Spinal cord (tissue), 10 donors: ENCODE measurements at places on chromosomes 3 and 15. TPM values are rescaled to one million over a fixed set of nuclear protein-coding genes. Genes with fewer than 3 reads are reported as not detected.

MFGE8 gene
- 59.4 TPM for total RNA-seq

CCR8 gene
- not detected for total RNA-seq

HESX1 gene
- total RNA-seq, result 0.50 TPM

INO80 gene
- total RNA-seq, result 27.8 TPM

ROBO2 gene
- 196 TPM for total RNA-seq

ACTC1 gene
- total RNA-seq, result 2.0 TPM

RSRC1 gene
- 61.0 TPM for total RNA-seq

- no peaks in the 10 kb centered on the region for H3K36me3 ChIP-seq
- H3K27ac ChIP-seq, result no peak overlapping the region
- H3K4me3 ChIP-seq, result no peak overlapping the region
- H3K27me3 ChIP-seq, result no peaks in the 10 kb centered on the region
Observed at GRCh38 chr3:5974630-5975322, 787.3 kb downstream of the EDEM1 start.

DNA sequence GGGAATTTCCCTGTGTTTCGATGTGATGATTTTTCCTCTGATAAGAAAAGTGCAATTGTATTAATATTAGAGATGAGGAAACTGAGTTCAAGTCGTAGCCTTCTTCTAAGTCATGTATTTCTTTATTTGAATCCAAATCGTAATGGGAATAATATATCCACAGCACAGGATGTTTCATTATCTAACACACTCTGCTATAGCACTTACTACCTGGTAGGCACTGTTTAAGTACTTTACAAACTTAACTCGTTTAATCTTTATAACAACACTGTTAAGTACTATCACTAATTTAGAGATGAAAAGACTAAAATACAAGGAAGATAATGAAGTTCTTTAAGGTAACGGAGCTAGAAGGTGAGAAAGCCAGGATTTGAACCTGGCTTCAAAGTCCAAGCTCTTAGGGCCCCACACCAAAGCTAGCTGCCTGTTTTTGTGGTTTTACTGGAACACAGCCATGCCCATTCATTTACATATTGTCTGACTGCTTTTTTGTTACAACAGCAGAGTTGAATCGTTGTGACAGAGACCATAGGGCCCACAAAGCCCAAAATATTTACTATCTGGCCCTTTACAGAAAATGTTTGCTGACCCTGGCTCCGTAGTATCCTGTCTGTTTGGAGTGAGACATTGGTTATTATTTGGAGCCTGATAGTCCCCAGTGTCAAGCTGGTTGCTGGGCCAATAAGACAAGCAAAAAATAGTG lies 9.6 kb upstream of the ATP13A3 start:
- no peak overlapping the region for H3K27ac ChIP-seq
- no peak overlapping the region for H3K4me3 ChIP-seq
- no peaks in the 10 kb centered on the region for H3K36me3 ChIP-seq
- peaks cover 4% of the 10 kb centered on the region for H3K4me1 ChIP-seq
- no peaks in the 10 kb centered on the region for H3K27me3 ChIP-seq
- no peak for DNase-seq

DNA sequence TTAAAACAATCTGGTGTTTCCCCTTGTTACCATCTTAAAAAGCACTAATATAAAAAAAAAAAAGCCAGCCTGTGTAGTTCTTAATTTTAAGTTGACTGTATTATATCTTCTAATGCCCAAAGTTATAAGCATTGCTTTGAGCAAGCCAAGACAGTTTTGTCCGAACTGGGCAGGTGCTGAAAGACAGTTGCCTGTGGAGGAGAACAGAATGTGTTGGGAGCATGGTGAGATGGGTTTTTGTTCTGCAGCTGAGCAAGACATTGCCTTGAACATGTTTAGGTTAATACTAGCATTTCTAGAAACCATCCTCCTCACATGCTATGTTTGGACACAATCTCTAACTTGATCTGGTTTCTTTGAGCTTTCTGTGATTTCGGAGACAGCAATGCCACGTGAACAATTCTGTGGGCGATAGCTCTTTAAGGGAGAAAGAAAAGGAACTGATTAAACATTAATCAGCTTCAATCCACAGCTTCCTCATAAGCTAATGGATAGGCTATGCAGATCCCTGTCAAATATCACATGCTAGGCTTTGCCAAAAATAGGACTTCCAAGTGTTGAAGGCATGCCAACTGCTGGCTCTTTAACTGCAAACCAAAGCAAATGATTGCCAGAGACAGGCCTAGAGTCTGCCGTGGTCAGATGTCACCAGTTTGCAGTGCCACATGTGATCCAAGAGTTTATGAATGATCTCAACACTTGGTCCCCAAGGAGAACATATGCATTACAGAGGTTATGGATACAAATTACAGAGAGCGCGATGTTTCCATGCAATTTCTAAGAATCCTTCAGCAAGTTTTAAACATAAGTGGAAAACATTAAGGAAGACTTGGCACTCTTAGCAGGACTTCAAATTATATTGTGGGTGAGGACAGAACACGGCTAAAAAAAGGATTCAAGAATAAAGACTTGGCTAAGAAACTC lies 428.1 kb downstream of the ROBO2 start:
- H3K36me3 ChIP-seq, result no peaks in the 10 kb centered on the region
- peaks cover 6% of the 10 kb centered on the region for H3K4me1 ChIP-seq
- no peaks in the 10 kb centered on the region for H3K27me3 ChIP-seq
- peak; percentile 94 for DNase-seq
- H3K4me3 ChIP-seq, result no peak overlapping the region

DNA sequence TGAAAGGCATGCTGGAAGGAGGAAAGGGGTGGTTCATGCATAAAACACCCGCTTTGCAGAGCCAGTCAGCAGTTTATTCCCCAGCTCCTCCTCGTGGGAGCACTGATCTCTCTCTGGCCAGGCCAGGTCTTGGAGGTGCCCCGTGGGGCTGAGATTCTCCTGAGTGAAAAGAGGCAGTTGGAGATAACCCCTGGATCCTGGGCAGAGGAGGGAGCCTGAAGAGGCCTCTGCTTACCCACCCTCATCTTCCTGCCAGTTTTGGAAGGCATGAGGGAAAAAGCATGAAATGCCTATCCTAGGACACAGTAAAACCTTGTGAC lies 108.3 kb downstream of the SEMA5B start:
- peaks cover 9% of the 10 kb centered on the region for H3K4me1 ChIP-seq
- no peak overlapping the region for H3K4me3 ChIP-seq
- no peak overlapping the region for H3K27ac ChIP-seq
- no peak for DNase-seq

DNA sequence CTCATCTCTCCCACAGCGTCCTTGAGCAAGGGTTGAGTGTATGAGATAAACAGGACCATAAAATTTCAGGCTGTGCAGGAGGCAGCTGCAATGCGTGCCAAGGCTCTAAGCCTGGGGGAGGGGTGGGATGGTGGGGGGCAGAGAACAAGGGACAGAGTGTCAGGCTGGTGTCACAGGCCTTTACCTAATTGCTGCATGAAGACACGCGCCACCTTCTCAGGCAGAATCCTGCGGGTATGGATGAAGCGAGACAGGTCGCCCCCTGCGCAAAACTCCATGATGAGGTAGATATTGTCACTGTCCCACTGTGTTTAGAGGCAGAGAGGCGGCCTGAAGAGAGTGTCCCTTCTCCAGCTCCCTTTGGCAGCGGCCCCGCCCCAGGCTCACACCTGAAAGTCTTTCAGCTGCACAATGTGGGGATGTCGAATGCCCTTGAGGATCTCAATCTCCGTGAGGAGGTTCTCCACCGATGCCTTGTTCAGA lies 1.0 kb downstream of the ULK3 start:
- H3K4me3 ChIP-seq, result peak overlapping the region; percentile 93
- H3K4me1 ChIP-seq, result peaks cover 45% of the 10 kb centered on the region
- no peak for DNase-seq

- no peaks in the 10 kb centered on the region for H3K36me3 ChIP-seq
- no peaks in the 10 kb centered on the region for H3K4me1 ChIP-seq
- H3K4me3 ChIP-seq, result no peak overlapping the region
- no peaks in the 10 kb centered on the region for H3K27me3 ChIP-seq
Observed at GRCh38 chr15:70775160-70775559, 11.8 kb upstream of the UACA start.

DNA sequence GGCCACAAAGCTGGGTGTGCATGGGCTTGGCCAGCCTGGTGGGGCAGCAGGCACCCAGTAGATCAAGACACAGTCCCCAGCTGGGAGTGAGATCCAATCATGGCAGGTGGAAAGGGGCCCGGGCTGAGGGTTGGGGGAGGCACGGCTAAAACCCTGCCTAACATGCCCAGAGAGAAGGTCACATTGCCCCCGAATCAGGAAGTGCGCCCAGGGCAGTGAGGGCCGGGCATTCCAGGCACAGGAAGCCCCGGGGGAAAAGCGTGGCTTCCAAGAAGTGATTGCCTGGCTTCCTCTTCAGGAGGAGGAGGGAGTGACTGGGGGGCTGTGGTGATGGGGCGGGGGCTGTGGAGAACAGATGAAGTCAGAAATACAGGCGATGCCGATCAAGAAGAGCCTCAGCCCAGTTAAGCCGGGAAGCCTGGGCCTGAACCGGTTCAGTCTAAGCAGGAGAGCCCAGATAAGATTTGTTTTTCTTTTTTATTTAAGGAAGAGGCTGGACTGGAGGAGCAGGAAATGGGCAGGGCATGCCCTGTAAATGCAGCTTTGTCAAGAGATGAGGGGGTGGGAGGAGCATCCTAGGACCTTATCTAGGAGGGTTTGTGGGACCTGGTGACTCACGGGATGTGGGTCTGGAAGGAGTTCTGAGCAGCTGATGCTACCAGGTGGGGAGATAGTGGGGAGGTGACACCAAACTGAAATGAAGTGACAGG lies 83.9 kb downstream of the CHSY1 start:
- peaks cover 7% of the 10 kb centered on the region for H3K36me3 ChIP-seq
- no peak for DNase-seq
- H3K27me3 ChIP-seq, result no peaks in the 10 kb centered on the region

DNA sequence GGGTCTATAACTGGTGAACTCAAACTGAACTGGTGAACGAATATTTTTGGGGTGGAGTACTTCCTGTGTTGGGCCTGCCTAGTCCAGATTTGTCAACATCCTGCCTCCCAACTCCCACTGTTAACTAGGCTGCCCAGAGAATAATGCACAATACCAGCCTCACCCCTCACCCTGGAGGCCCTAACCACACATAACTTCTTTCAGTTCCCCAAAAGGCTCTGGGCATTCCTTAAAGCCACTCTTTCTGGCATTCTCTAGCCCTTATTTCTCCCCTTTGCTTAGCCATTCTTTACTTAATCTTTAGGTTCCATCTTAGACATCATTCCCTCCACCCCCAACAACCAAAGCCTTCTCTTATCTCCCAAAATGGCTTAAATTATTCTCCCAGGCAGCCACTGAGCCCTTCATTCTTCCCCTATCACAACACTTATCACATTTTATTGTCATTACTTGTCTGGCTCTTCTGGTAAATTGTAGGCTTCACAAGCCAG lies 9.1 kb upstream of the SEC11A start:
- H3K36me3 ChIP-seq, result no peaks in the 10 kb centered on the region
- peak overlapping the region; percentile 33 for H3K27ac ChIP-seq
- no peak overlapping the region for H3K4me3 ChIP-seq
- no peak for DNase-seq
- H3K27me3 ChIP-seq, result no peaks in the 10 kb centered on the region

- H3K27me3 ChIP-seq, result no peaks in the 10 kb centered on the region
- no peak overlapping the region for H3K27ac ChIP-seq
- no peaks in the 10 kb centered on the region for H3K4me1 ChIP-seq
Observed at GRCh38 chr3:102532901-102533300, 98.1 kb downstream of the ZPLD1 start.

GRCh38 chr15:79315623-79316328 lies 4.9 kb downstream of the TMED3 start:
- no peak for DNase-seq
- peaks cover 23% of the 10 kb centered on the region for H3K4me1 ChIP-seq
- H3K27ac ChIP-seq, result no peak overlapping the region
- no peak overlapping the region for H3K4me3 ChIP-seq
- H3K27me3 ChIP-seq, result no peaks in the 10 kb centered on the region
- H3K36me3 ChIP-seq, result peaks cover 38% of the 10 kb centered on the region

GRCh38 chr3:20043396-20043795 lies 3.1 kb downstream of the KAT2B start:
- H3K4me3 ChIP-seq, result no peak overlapping the region
- H3K4me1 ChIP-seq, result peaks cover 21% of the 10 kb centered on the region
- H3K27ac ChIP-seq, result peak overlapping the region; percentile 54
- no peaks in the 10 kb centered on the region for H3K27me3 ChIP-seq
- H3K36me3 ChIP-seq, result no peaks in the 10 kb centered on the region
